ENCODE measurements at places on chromosomes 4 and X. TPM values are rescaled to one million over a fixed set of nuclear protein-coding genes. Genes with fewer than 3 reads are reported as not detected.

- peak; percentile 14 for DNase-seq
Measured at GRCh38 chr4:21948347-21949072, at the start of gene KCNIP4. Gene KCNIP4, minus strand, starts transcription at chr4:21948772.

The NLRP2B gene
- not detected for total RNA-seq

The RHOXF1 gene
- not detected for total RNA-seq

GRCh38 chr4:183445097-183445428 is 627 bp downstream of the CDKN2AIP start:
- peak; percentile 21 for DNase-seq

The PITX2 gene
- 7.8 TPM for total RNA-seq

- peak; percentile 27 for DNase-seq
Measured at GRCh38 chr4:4386736-4387392, at the start of gene NSG1. Gene NSG1, plus strand, starts transcription at chr4:4387102. Its CDS starts 528 bp downstream, at chr4:4387630.

The BEND4 gene
- total RNA-seq: not detected

DNA sequence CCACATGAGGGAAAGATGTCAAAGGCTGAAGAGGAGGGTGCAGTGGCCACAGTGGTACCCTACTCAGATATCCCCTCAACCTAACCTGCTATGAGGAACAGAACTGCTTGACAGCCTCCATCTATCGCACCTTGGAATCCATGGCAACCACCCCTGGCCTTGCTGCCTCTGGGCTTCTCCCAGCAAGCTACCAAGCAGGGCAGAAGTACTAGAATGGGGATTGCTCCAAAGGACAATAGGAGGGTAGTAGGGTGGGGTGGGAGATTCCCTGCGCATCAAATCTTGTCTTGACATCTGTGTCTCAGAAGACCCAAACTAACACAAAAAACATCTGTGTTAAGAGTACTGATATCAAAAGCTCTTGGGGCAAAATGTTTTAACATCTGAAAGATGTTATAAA is 118.2 kb downstream of the FBXW7 start:
- DNase-seq: no peak

The CFAP299 gene
- 3.9 TPM for total RNA-seq

The NWD2 gene
- not detected for total RNA-seq

GRCh38 chrX:133005042-133005441 is 46.6 kb upstream of the HS6ST2 start:
- no peak for DNase-seq

The TCEAL2 gene
- total RNA-seq: not detected

The DKK2 gene
- total RNA-seq: under 0.01 TPM

DNA sequence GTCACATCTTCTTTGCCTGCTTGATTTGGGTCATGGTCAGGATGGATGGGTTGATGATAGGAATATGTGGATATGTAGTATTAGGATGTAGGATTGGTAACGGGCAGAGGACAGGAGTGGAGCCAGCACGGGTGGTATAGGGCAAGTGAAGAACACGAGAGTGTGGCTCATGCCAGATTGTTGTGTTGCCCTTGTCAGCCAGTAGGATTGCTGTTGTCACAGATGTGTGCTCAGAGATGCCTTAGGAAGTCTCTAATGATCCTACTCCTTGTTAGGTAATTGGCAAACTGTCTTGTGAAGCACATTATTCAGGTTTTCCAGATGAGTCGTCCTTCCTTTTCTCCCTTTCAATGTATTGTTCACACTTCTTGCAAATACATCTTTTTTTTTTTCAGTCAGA is 5.5 kb downstream of the ATP10D start:
- peak; percentile 20 for DNase-seq

The CITED1 gene
- not detected for total RNA-seq

The AMBN gene
- not detected for total RNA-seq

DNA sequence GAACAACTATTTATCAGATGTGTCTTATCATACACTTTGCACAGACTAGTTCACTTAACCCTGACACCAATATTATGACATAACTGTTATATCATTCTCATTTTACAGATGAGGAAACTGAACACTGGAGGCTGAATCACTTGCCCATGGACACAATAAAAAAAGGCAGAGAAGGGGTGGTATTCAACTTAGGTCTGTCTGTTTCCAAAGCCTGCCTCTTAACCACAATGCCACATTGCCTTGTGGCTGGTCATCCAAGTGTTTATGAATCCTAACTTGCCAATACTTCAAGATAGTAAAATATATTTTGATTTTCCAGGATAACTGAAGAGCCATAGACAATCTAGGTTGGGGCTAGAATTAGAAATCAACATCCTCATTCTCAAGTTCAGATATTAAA is 327.8 kb downstream of the NR3C2 start:
- no peak for DNase-seq

The STS gene
- 4.5 TPM for total RNA-seq
